ENCODE measurements at places on chromosomes 4 and X. TPM values are rescaled to one million over a fixed set of nuclear protein-coding genes. Genes with fewer than 3 reads are reported as not detected.
A peak's percentile ranks its signal among the peaks of the same experiment; 100 is the strongest.

- no peak for DNase-seq
Measured at GRCh38 chr4:81519856-81520255, 48.1 kb upstream of the RASGEF1B start.

DNA sequence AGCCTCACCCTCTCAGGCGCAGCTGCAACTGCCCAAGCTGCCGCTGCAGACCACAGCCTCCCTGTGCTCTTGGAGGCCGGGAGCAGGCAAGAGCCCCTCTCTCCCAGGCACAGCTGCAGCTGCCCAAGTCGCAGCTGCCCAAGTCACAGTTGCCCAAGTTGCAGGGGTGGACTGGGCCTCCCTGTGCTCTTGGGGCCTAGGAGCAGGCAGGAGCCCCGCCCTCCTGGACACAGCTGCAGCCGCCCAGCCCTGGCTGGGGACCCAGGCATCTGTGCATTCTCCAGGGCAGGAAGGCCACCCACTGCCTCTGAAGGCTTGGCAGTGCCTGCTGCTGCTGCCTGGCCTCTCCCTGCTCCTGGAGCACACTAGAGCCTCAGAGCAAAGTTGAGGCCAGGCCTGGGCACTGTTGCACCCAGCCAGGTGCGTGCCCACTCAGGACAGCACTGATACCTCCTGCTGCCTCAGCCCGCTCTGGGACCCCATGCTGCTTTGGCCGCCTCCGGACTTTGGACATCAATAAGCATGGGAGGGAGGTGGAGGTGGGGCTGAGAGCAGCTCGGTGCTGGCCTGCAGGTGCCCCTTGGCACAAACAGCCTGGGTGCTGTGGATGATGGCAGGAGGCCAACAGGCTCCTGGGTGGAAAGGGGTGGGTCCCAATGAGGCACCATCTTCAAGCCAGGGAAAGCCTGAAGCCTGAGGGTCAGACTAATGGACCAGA lies 247.5 kb downstream of the PDGFC start:
- no peak for DNase-seq

DNA sequence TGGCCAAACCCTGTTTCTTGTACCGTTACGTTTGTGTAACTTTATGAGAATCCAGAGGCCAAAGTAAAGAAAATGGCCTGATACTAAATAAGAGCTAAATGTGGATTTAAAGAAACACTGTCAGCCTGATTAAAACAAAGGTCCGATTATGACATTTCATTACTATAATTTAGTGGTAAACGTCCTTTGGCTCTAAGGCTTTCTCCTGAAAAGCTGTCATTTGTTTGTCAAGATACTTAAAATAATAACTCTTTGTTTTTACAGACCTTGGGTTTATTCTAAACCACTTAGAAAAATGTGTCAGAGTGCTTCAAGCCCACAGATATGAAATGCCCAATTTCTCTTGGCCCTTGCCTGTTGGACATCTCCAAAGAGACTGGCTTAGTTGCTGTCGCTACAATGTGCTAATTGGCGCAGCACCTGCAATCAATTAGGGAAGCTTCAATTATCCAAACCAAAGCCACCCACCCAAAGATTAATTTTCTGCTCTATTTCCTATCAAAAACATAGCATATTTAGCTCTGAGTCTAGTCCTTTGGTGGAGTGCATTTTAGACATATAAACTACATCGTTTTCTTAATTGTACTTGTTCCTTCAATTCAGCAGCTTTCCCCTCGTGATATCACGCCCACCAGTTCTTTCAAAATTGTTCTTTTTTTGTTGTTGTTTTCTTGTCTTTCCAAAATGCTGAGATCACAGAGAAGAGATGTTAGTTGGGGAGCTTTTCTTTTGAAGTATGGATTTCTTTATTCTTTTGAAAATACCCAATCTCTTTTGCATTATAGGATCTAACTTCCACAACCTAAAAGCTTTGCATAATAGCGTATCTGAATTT lies 13.6 kb downstream of the SMIM20 start:
- no peak for DNase-seq

DNA sequence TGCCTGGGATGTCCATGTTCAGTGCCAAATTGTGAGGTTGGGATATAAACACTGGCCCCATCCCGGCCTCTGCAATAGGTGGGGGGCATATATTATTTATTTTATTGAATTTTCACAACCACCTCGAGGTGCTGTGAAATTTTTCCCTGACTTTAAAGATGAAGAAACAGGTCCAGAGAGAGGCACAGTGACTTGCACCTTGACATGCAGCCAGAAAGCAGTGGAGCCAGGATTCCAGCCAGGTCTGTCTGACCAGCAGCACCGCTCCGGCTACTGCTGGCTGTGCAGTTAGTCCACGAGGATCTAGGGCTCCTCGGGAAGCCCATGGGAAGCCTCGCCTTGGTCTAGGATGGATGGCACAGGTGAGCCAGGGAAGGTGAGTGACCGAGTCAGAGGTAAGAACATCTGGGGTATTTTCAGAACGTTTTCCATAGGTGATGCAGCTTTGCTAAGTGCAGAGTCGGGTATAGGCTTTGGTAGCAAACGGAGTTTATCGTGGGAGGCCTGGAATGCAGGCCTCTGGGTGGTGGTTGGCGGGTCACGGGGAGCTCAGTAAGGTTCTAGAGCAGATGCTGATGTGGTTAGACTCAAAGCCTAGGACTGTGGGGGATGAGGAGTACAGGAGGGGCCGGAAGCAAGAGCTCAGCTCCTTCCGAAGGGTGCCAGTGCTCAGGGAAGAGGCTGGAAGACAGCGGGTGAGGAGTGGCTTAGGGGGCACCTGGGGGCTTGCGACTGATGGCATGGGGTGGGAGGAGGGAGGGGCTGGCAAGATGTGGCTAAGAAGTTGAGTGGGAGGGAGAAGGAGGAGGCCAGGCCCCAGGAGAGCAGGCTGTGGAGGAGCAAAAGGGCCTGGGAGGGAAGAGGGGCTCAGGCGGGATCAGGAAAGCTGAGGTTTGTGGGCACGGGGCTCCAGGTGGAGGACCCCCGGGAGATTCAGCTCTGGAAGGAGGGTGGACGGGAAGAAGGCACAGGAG lies 107.7 kb upstream of the LRPAP1 start:
- DNase-seq: no peak

GRCh38 chr4:141652161-141652778 lies 15.9 kb downstream of the IL15 start:
- DNase-seq: no peak

- no peak for DNase-seq
Measured at GRCh38 chr4:119142833-119143232, 7.2 kb downstream of the MYOZ2 start.

GRCh38 chrX:15382813-15383212 lies 1.4 kb downstream of the VEGFD start:
- DNase-seq: no peak

GRCh38 chr4:154160519-154161301 lies 330.9 kb downstream of the DCHS2 start:
- DNase-seq: no peak

DNA sequence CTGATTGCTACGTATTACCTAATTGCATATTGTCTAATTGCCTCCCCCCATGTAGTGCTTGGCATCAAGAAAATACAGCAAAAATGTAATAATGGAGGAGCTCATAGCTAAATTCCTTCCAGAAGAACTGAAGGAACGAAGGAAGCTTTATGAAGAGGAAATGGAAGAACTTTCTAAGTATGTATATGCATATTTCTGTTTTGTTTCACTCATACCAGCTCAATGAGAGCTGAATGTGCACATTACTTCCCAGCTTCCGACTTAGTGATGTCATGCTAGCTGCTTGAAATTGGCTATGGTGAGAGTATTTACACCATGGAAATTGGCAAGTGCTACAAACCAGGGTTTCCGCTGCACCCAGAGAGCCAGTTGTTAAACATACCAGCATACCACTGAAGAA lies 34.7 kb downstream of the LONRF3 start:
- no peak for DNase-seq

- no peak for DNase-seq
Measured at GRCh38 chrX:128870361-128870760, 652.9 kb downstream of the SMARCA1 start.

DNA sequence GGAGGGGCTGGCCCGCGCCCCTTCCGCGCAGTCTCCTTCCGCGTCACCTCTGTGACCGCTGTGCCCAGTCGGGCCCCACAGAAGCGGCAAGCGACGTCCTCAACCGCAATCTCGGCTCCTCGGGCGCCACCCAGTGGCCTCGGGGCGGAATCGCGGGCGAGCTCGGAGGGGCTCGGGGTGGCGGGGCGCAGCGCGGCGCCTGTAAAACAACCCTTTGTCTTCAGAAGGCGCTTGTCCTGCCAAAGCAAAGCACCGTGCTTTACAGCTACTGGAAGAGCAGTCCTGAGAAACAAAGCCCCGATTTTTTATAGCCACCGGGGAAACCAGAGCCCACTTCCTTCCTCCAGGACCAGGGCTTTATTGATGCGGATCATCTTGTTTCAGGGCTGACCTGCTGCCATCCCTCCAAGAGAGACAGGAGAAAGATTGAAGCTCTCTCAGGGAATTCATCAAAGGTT lies 37.3 kb upstream of the CDKN2AIP start:
- peak; percentile 96 for DNase-seq

DNA sequence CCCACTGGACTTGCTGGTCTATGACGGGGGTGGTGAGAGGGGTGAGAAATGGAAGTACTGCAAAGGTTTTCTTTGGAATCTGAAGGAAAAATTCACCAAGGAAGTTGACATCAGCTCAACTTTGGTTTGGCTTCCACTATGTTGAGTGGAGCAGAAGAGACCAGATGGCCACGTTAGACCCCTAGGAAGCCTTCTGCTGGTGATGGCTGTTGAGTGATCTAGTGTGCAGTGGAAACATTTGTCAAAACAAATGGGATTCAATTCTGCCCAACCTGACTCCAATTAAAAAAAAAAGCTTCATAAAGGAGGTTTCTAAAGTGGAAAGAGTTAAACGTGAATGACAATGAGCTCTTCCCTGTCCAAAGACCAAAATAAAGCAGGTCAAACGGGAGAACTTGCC lies 25.7 kb downstream of the SEL1L3 start:
- DNase-seq: no peak

GRCh38 chr4:37160653-37161052 lies 83.9 kb upstream of the NWD2 start:
- no peak for DNase-seq

GRCh38 chr4:4501679-4502078 lies 40.2 kb downstream of the STX18 start:
- DNase-seq: no peak

DNA sequence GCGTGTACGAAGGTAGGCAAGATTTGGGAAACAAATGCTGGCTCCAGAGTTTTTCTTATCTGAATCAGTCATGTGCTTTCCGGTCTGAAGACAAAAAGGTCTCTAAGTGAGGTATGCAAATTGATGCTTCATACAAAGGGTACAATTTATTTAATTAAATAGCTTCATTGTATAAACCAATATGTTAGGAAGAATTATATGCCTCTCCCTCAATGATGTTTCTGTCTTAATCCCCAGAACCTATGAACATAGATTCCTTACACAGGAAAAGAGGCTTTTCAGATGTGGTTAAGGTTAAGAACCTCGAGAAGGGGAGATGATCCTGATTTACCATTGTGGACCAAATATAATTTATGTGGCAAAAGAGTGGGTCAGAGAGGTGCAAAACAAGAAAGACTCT lies 543.5 kb upstream of the PCDH10 start:
- DNase-seq: no peak

The FHIP1A gene
- total RNA-seq: 24.2 TPM

The S100P gene
- not detected for total RNA-seq

The ZBTB49 gene
- 3.7 TPM for total RNA-seq

The FAM184B gene
- total RNA-seq: not detected

The AR gene
- 10.3 TPM for total RNA-seq

The TEX13D gene
- not detected for total RNA-seq

The ALAS2 gene
- not detected for total RNA-seq

The VSIG1 gene
- total RNA-seq: 3.0 TPM

The RENBP gene
- total RNA-seq: 18.3 TPM

The SCML2 gene
- total RNA-seq: 13.5 TPM

The TLR2 gene
- total RNA-seq: 1.0 TPM
